Occipital lobe (tissue), 3 donors: ENCODE measurements at places on chromosomes 5 and 9.
A peak's percentile ranks its signal among the peaks of the same experiment; 100 is the strongest.

DNA sequence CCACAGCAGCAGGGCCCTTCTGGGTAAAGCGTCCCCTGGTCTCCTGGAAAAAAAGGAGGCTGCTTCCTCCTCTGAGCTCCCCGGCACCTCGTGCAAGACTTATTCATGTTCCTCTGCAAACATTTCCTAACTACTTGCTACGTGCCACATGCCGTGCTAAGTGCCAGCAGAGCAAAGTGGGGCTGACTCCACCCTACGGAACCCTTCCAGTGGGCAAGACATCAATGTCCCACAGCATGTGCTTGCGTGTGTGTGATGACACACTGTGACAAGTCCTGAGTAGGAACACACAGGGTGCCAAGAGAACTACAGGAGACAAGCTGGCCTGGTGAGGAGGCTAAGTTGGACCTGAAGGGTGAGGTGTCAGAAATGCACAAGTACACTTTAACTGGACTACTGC lies 57.4 kb downstream of the SEMA4D start:
- DNase-seq, result no peak

GRCh38 chr5:41067714-41068568 lies 3.2 kb downstream of the MROH2B start:
- DNase-seq, result no peak

- no peak for DNase-seq
These were observed 16.0 kb upstream of the PHF19 start for GRCh38 chr9:120892748-120893610.

DNA sequence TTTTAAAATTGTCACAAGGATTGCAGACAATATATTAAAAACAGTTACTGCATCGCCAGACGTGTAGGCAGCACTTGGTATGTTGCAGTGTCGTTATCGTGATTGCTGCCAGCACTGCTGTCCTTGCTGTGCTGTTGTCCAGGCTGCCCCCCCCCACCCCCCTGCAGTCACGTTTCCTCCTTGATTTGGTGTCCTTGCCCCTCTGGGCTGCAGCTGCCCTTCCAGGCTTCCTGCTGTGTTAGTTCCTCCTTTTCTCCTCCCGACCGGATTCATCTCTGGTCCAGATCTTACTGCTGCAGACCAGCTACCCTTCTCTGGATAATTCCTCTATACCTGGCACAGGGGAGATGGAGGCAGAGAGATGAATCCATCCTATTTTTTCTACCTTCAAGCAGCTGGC lies 298.9 kb downstream of the TRIM32 start:
- no peak for DNase-seq

- DNase-seq, result no peak
These were observed 148.5 kb upstream of the MRPS30 start for GRCh38 chr5:44660251-44660650.

- no peak for DNase-seq
These were observed 53.1 kb downstream of the MRPL36 start for GRCh38 chr5:1746371-1747078.

GRCh38 chr5:43369651-43370050 lies 42.5 kb downstream of the CCL28 start:
- no peak for DNase-seq

GRCh38 chr5:67496051-67496450 lies 299.5 kb upstream of the CD180 start:
- DNase-seq, result no peak

DNA sequence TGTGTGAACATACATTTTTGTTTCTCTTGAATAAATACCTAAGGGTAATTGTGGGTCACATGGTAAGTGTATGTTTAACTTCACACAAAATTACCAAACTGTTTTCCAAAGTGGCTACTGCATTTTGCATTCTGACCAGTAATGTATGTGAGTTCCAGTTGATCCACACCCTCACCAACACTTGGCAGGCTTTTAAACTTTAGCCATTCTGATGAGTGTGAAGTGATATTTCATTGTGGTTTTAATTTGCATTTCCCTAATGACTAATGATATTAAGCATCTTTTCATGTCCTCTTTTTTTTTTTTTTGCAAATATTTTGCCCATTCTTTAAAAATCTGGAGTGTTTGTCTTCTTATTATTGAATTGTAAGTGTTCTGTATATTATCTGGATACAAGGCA lies 53.5 kb upstream of the MAST4 start:
- DNase-seq, result no peak

DNA sequence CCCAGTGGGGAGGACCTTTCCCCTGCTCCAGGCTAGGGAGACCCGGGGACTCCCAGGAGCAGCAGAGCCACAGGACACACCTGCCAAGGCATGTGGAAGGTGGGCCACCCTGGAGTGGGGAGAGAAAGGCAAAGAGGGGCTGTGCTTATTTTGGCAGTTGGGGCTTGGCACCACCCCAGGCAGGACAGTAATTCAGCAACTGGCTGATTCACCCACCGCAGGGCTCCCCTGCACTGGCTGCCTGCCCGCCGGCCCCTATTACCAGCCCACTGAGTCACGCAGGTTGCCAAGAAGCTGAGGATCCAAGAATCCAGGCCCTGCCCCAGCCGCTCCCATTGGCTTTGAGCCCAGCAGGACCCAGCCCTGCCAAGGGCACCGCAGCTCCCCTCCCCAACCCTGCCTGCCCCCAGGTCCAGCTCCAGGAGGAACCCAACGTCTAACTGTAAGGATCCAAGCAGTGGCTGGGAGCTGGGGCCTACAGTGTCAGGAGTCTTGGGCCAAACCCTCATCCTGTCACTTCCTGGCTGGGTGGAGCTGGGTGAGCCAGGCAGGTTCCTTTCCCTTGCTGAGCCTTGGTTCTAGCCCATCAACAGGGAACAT lies 14.2 kb upstream of the RALGDS start:
- no peak for DNase-seq

DNA sequence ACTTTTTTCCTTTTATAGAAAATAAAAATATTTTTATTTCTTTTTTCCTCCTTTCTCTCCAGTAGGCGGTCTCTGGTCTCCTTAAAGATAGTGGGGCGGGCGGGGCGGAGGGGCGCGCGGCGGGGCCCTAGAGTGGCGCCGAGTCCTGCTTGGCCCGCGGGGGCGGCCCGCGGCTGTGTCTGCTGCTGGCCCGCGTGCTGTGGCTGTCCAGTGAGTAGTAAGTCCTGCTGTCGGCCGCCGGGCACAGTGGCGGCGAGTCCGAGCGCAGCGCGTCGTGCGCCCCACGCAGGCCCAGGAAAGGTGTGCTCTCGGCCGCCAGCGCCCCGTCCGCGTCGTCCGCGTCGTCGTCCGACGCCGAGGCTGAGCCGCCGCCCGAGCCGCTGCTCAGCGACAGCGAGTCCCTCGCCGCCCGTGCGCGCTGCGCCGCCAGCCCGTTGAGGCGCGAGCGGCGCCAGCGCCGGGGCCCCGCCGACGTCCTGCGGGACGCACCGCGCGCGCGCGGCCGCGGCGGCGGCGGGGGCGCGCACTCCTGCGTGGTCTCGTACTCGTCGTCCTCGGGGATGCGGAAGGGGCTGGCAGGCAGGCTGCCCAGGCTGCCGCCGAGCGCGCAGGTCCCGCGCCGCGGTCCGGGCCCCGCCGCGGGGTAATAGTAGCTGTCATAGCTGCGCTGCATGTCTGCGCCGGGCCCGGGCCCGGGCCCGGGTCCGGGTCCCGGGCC lies 52.3 kb downstream of the PSD2 start:
- DNase-seq, result peak; percentile 55

GRCh38 chr9:93523518-93524144 lies 52.8 kb upstream of the PHF2 start:
- DNase-seq, result no peak

GRCh38 chr5:76476474-76477038 lies 73.5 kb downstream of the IQGAP2 start:
- no peak for DNase-seq

DNA sequence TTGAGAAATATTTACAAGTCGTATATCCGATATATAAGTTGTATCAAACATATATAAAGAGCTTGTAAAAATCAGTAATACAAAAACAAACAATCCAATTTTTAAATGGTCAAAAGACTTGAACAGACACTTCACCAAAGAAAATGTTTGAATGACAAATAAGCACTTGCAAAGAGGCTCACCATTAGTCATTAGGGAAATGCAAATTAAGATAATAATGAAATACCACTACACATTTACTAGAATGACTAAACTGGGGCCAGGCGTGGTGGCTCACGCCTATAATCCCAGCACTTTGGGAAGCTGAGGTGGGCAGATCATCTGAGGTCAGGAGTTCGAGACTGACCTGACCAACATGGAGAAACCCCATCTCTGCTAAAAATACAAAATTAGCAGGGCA lies 134.6 kb upstream of the HAND1 start:
- no peak for DNase-seq

DNA sequence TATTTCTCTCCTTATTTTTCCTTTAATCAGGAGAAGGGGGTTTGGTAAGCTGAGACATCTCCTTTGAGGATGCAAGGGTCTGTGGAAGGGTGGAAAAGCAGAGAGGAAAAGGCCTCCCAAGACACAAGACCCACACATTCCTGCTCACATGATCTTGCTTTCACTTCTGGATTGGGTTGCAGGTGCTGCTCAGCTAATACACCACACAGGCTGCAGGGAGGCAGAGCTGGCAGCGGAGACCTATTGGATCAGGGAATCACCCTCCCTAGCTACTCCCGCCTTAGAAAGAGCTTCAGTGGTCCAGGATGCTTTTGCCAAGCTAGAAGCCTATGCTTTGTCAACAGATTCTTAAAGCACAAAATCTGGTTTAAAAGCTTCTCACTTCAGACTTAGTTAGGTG lies 87.6 kb upstream of the IL33 start:
- no peak for DNase-seq

DNA sequence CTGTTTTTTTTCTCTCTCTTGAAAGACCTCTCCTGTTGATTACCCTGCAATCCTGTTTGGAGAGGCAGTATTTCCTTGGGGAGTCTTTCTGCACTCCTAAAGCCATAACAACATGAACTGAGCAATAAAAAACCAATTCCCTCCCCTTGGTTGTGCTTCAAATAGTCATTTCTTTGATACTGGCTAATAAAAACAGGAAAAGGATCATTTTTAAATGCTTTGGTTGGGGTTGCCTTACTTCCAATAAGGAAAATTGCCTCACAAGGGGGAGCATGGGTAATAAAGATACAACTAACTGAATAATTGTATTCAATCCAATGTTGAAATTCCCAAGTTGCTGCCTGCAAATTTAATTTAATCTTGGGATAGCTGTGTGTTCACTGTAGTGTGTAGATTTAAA lies 13.9 kb downstream of the FBXL7 start:
- DNase-seq, result no peak

GRCh38 chr9:121499427-121500164 lies at the start of gene GGTA1:
TSS of gene GGTA1 (minus strand) at chr9:121499844. CDS start at chr9:121467922, 31,922 bp downstream.
- peak; percentile 13 for DNase-seq

DNA sequence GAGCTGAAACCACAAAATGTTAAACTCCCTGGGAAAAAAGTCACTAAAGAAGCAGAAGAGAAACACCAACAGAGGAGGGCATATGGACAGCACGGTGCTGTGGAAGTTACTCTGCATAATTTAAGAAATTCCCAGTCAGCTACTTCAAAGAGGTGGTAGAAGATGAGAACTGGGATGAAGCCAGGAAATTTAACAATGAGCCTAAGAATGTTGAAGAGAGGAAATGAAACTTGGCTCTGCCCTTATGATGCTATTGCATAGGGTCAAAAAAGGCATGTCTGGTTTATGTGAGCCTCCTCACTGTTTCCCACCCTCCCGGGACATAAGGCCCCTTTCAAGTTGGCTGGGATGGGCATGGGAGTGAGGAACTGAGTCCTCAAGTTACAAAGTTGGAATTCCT lies 25.4 kb upstream of the SNX18 start:
- DNase-seq, result no peak

- DNase-seq, result no peak
These were observed 296.6 kb upstream of the DAB2 start for GRCh38 chr5:39721394-39721793.

GRCh38 chr9:111000202-111000601 lies 38.1 kb downstream of the LPAR1 start:
- no peak for DNase-seq

DNA sequence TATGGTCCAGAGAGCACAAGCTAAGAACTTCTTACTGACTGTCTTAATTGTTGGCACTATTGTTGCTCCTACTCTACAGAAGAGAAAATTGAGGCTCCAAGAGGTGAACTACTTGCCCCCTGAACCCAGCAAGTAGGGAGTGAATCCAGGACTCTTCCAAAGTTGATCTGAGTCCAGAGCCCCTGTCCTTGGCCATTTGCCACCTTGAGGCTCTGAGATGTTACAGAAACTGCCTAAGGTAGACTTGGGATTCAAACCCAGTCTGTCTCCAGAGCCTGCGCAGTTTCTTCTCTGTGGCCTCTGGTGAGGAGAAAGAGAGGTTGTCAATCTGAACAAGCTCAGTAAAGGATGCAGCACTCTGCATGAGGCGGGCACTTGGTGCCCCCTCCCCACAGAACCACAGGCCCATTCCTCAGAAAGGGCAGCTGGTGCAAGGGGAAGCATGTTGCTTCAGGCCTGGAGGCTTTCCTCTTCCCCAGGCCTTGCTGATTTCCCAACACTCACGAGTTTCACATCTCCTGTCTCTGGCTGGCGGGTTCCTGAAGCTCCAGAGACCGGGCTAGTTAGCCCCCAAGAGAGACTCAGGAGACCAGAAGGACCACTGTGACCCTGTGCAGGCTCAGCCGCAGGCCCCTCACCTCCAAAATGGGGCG lies 2.9 kb upstream of the LCP2 start:
- DNase-seq, result no peak

- no peak for DNase-seq
These were observed 33.7 kb downstream of the AP3S1 start for GRCh38 chr5:115875447-115875846.

DNA sequence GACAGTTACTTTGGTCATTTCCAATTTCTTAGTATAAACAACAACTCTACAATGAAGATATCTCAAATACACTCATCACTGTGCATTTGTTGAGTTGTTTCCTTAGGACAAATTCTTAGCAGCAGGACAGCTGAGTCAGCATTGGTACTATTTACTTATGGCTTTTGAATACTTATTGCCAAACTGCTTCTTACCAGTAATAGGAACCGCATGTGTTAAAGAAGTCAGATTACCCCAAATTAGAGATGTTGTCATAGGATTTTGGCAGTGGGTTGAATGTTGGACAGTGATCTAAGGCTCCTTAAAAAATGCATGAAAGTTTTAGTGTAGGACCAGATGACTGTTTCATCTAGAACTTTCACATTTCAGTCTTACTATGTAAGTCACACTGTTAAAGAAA lies 280.1 kb upstream of the DMRT1 start:
- DNase-seq, result no peak

GRCh38 chr5:127599320-127599719 lies 49.6 kb upstream of the CTXN3 start:
- DNase-seq, result no peak

GRCh38 chr9:129823542-129823934 lies 398 bp downstream of the TOR1A start:
- no peak for DNase-seq

DNA sequence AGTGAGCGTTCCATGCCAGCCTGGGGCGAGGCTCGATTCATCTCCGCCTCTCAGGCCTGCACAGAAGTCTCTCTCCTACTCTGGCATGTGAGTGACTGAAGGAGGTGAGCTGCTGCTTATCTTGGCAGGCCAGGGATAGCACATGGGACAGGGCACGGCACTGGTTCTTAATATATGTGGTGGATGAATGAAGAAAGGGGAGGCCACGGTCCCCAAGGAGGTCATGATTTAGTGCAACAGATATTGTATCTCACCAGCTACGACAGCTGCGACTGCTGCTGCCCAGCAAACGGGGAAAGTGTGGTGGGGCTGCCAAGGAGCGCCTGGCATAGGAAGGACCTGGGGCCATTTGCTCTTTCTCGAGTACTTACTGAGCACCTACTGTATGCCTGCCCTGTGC lies 19.3 kb upstream of the MAPK9 start:
- no peak for DNase-seq

- peak; percentile 40 for DNase-seq
These were observed 91.0 kb upstream of the C9orf72 start for GRCh38 chr9:27664121-27664779.
